ENCODE measurements at places on chromosomes 6 and 20.

DNA sequence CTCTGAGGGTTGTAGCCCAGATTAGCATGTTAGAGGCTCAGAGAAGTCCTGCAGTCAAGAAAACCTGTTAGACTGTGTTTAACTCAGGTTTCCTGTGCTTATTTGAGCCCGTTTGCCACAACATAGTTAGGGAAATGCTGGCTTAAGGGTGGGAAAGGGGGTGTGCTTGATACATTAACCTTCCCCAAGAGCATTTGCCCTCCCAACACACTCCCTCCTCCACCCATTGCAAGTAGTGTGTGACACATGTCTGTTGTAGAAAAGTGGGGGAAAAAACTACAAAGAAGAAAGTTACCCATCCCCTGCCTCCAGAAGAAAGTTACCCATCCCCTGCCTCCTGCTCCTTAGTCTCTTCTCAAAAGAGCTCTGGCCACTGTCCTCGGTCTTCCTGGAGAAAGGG lies 36.8 kb upstream of the MRPS18A start:
- no peak for DNase-seq

- DNase-seq: no peak
Observed at GRCh38 chr6:169045486-169045885, 208.2 kb downstream of the THBS2 start.

GRCh38 chr6:119844387-119844786 lies 494.8 kb upstream of the MAN1A1 start:
- no peak for DNase-seq

DNA sequence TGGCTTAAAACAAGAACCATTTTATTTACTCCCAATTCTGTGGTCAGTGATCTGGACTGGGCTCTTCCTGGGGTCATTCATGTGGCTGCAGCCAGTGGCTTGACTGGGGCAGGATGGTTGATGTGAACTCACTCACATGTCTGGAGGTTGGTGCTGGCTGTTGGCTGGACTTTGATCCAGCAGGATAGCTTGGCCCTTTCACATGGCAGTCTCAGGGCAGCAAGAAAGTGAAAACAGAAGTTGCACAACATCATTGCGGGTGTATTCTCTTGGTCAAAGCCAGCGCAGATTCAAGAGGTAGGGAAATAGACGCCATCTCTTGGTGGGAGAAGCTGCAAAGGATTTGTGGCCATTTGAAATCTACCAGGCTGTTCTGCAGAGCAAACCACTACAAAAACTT lies 77.2 kb downstream of the MDGA1 start:
- no peak for DNase-seq

DNA sequence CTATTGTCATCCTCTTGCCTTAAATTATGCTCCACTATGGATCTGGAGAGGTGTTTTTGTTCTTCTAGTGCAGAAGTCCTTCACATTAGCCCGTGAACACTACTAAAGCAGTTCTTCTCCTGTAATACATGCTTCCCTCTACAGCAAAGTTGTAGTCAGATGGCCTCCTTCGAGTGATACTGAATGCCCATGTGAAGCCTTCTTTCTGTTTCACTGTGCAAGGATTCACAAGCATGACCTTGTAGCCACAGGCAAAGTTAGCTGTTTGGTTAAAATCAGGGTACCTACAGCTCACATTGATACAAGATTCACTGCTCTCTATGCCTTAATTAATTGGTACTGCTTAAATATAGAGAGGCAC lies 47.6 kb downstream of the ARHGAP18 start:
- no peak for DNase-seq

GRCh38 chr6:154428897-154429296 lies 72.3 kb upstream of the IPCEF1 start:
- no peak for DNase-seq

DNA sequence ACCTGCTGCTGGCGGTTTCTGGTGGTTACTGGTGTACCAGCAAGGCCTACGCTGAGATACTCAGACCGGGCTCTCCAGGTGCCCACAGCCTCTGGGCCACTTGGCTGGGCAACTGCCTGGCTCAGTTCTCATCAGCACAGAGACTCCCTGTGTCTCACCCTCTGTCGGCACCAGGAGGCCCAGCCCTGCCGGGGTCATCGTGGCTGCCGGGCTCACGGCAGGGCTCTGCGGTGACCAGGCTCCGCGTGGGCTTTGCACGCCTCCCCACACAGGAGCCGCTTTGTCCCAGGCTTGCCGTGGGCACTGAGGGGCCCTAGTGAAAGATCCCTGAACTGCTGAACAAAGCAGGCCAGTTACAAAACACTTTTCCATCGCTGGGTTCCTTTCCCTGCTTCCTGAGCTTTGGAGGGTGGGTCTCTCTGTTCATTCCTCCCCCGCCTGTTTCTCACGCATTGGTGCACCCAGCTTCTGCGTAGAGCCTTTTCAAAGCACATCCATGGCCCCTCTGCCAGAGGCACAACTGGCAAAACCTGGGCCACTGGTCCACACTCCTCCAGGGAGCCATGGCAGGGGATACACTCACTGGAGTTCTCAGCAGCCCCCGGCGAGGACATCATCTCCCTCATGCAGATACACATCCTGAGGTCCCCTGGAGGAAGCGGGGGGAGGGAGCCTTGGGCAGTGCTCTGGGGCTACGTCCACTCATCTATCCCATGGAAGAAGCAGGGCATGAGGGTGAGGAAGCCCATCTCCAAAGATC lies 117.0 kb downstream of the NFATC2 start:
- no peak for DNase-seq

GRCh38 chr6:43647613-43648012 lies 2.8 kb downstream of the RSPH9 start:
- DNase-seq: no peak

GRCh38 chr6:136235233-136235564 lies 14.9 kb downstream of the MTFR2 start:
- DNase-seq: no peak

DNA sequence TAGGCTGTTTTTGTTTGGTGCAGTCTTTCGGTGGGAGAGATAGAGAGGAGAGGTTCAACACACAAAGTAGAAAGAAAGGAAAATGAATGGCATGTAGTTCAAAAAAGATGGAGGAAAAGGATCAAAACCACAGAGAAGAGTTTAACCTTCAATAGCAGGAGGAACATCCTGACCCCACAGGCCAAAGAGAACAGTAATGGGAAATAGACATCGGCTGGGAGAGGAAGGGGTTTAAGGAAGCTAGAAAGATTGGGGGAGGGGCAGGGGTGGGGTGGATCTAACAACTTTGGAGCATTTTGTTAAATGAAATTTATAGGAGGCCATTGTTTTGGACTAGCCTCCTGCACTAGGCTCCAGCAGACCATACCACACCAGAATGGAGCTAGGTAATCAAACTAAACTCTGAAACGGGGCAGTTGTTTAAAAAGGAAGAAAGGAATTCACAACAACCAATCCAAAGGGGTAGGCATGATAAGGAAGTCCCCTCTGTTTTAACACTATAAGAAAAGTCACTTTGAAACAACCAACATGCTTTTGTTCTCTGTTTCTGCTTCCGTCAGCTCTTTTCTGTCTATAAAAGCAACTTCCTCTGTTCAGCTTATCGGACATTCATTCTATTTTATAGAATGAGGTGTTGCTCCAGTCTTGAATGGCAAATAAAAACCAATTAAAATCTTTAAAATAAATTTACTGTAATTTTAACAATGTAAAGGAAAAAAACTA lies 82.6 kb downstream of the EPB41L2 start:
- no peak for DNase-seq

DNA sequence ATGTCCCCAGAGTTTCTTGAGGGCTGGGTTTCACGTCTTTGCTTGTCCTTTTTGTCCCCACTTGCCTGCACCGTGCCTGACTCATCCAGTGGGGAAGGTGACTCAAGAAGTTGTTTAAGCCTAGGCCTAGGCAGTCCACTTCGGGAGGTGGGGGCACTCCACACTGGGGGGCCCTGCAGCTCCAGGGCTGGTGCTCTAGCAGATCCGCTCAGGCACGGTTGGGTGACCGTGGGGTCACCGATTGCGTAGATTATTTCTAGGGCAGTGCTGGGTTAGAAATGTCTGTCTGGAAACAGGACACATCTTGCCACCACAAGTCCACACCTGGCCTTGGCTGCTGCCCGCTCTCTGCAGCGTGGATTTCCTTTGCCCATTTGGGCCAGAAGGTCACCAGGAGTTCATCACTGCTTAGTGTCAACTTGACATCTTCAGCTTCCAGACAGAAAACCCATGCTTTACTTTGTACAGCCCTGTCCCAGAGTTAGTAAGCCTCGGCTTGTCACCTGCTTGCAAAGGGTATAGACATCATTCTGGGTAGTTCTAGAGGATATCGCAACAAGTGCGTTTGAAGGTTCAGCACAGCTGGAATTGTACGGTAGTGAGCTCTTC lies 13.6 kb upstream of the C20orf144 start:
- DNase-seq: no peak

- no peak for DNase-seq
Observed at GRCh38 chr6:141218583-141218982, 914.1 kb upstream of the GJE1 start.

- no peak for DNase-seq
Observed at GRCh38 chr20:51804754-51805153, 2.4 kb upstream of the SALL4 start.

DNA sequence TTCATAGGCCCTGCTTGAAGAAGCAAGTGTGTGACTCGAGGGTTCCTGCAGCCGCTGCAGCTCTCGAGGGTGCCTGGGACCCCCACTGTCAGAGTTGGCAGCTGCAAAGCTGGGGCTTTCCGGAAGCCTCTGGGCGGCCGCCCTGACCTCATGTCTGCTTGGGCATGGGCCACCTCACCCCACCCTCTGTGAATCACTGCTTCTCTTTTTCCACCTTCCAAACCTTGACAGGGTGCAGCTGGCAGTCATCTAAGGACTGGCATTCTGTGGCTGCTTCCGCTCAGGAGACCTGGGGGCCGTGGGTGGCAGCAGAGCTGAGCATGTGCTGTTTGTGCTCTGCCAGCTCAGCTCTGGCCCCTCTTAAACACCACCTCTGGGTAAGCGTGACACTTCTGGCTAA lies 32.0 kb downstream of the ERMARD start:
- DNase-seq: no peak

- DNase-seq: no peak
Observed at GRCh38 chr6:79538106-79538971, 1.1 kb upstream of the LCA5 start.

- no peak for DNase-seq
Observed at GRCh38 chr20:35599776-35600120, 15.9 kb upstream of the SPAG4 start.

DNA sequence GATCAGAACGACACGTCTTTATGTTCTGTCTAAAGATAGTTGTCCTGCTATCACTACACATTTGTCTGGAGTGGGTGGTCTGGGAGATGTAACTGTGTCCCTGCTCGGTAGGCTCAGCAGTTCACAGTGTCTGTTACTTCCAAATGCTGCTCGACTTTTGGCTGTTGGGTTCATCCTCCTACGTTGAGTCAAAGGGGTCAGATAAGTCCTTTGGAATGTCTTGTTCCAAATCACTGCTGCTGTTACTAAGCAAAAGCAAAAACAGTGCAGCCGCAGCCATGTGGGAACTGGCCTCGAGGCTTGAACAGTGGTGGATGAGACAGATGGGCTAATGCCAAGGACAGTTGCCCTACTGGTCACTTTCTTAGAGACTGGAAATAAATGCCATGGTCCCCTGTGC lies 272.2 kb upstream of the MAP3K7 start:
- DNase-seq: no peak

DNA sequence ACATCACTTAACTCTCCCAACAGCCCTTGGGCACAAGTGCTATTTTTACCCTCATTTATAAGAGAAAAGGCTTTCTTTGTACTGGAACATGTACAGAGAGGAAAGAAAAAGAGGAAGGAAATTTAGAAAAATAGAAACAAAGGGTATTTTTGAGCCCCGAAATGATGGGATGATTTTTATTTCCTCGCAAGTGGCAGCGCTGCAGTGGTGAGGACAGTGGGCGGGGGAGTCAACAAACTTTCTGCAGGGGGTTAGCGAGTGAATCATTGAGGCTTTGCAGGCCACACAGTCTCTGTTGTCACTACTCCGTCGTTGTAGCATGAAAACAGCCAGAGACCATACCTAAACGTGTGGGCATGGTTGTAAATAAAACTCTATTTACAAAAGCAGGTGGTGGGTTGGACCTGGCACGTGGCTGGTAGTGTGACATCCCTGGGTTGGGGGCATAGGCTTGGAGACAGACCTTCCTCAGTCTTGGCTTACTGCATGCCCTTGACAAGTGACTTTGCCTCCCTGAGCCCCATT lies 25.5 kb upstream of the OCSTAMP start:
- no peak for DNase-seq

DNA sequence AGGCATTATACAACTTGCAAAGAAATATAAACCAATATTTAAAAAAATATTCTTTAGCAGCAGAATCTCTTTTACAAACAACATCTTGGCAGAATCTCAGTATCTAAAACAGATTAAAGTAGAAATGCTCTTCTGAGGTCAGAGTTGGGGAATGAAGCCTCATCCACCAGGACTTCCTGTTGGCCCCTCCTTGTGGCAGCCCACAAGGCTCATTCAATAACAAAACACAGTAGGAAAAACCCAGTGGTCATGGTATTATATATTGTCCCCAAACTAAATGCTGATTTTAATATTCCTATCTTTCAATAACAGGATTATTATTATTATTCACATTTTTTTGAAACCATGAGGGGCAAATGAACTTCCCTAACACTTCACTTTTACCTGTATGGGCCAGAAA lies 368.6 kb downstream of the BTBD9 start:
- DNase-seq: no peak

- peak; percentile 74 for DNase-seq
Observed at GRCh38 chr6:47097092-47097945, 55.2 kb upstream of the ADGRF1 start.

- no peak for DNase-seq
Observed at GRCh38 chr20:19009081-19009688, 195.6 kb downstream of the SCP2D1 start.

DNA sequence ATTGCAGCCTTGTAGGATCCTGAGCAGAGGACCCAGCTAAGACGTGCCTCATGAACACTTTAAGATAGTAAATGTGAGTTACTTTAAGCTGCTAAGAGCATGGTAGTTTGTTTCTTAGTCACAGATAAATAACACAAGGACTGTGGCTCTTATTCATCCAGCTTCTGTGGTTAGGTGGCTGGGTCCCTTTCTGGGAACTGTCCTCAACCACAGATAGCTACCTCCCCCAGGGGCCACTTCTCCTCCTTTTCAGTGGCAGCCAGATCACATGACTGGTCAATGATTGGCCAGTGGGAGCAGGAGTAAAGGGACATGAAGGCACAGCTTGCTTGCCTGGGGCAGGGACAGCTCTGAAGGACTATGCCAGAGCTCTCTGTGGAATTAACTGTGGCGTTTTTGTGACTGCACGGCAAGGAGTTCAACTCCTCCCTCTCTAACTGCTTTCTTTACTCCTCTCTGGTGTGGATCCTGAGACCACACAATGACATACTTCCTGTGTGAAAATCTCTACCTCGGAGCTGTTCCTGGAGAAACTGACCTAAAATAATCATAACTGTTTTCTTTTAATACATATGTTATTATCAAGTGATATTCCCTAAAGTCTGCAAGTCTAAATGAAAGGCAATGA lies 76.5 kb downstream of the NRN1 start:
- no peak for DNase-seq

- no peak for DNase-seq
Observed at GRCh38 chr6:161882196-161882765, 608.4 kb upstream of the AGPAT4 start.
